ENCODE measurements at places on chromosomes 1 and 21.
A peak's percentile ranks its signal among the peaks of the same experiment; 100 is the strongest.

- DNase-seq, result no peak
These were observed 123.2 kb downstream of the LHX8 start for GRCh38 chr1:75257424-75257823.

- DNase-seq, result no peak
These were observed 42.6 kb downstream of the ADCY10 start for GRCh38 chr1:167871331-167871730.

DNA sequence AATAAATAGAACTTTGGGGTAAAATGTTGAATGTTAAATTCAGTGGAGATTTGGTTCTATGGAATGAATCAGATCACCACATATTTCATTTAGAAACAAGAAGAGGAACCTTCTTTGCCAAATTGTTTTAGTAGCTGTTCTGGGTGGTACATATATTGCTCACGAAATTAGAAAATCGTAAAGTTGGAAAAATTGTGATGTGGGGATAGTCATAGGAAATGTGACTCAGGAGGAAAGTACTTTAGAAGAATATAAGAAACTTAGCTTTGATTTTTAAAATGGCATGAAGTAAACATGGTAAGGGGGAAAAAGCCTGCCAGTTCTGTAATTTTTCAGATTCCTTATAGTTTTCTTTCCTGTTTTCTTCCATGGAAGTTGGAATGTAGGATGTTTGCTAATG, 27.4 kb downstream of the RRP15 start:
- DNase-seq, result no peak

GRCh38 chr21:26846036-26846931, 1.1 kb upstream of the ADAMTS1 start:
- no peak for DNase-seq

- DNase-seq, result no peak
These were observed 359.9 kb downstream of the SIPA1L2 start for GRCh38 chr1:232269988-232270387.

DNA sequence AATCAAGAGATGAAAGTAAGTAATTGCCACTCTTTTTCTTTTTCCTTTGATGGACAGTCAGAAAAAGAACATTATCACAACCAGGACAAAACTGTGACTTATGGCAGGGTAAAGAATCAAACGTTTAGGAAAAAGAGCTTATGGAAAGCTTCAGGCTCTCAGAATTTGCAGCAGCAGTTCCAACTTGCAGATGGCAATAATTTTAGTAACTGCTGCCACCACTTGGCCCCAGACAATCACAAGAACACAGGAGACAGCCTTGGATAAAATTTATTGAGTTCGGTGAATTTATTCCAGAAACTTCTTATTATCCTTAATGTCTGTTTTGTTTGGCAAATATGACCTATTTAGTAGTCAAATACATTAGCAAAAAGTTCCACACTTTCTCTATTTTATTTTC, 804.4 kb downstream of the BRINP3 start:
- no peak for DNase-seq

- DNase-seq, result no peak
These were observed 4.2 kb downstream of the MYOG start for GRCh38 chr1:203081465-203082230.

DNA sequence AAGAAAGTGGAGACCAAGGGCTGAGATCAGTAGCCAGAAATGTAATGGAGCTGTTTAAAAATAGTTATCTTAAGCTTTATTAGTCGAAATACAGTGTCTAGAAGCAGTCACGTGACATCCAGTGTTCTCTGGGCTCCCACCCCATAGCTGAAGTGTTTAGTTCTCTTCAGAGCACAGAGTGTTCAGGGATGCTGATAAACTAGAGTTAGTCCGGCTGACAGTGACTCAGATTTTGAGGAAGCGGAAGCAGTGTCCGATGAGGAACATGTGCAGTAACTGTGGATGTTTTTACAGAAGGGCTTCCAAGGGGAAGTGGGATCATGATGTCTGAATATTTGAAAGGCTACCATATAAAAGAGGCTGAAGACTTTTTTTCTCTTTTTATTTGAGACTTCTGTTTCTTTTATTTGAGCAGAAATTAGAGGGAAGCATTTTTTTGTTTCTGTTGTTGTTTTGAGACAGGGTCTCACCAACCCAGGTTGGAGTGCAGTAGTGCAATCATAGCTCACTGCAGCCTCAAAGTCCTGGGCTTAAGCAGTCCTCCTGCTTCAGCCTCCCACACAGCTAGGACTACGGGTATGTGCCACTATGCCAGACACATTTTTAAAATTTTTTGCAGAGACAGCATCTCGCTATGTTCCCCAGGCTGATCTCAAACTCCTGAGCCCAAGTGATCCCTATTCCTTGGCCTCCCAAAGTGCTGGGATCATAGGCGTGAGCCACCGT, 124.2 kb downstream of the GALNT2 start:
- DNase-seq, result no peak

DNA sequence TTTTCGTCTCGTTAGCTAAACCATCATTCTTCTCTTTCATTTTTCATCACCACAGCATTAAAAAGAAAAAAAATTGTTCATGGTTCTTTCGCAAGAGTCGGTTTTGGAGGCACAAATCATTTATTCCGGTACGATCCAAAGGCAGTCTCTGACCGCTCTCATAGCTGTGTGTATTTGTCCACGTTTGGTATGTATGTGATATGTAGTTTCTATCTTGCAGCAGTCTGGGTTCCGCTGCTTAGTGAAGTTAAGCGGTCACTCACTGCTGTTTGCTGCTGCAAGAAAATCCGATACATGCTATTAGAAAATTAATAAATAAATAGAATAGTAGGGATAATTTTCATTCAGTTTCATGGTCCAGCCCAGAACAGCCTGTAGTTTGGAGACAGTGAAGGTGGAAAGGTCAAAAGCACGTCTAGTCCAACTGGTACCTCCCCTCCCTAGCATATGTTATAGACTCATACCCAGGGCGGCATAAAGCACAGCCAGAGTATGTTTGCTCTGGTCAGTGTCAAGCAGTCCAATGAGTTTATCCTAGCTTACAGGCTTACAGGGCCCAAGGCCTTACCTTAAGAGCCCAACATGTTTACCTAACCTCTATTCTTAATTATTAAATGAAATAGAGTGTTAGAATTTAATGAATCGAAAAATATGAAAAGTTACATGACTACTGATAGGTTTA, 2.5 kb downstream of the FMN2 start:
- DNase-seq, result no peak

GRCh38 chr1:26733982-26734381, 38.2 kb downstream of the ARID1A start:
- DNase-seq, result no peak

DNA sequence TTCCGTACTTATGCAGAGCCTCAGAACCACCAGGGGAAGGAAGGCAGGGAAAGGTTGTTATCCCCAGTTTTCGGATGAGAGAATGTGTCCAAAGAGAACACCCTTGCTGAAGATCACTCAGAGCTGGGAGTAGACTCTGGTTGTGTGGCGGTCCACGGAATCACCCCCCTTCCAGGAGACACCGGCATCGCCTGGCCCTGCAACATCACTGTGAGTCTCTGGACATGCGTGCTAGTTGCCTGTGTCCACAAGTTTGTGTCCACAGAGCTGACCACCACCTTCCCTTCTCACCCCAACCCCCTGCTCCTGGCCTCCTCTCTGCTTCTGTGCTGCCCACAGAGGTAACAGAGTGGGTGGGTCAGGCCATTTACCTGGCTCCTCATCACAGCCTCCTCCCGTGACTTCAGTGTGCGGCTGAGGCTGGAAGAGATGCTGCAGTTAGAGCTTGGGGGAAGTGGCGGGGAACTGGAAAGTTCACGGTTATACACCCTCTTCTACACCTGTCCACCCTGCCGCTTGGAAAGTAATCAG, 7.3 kb downstream of the MYBPH start:
- DNase-seq, result no peak

GRCh38 chr1:158572226-158572625, 1.8 kb upstream of the OR6P1 start:
- no peak for DNase-seq

DNA sequence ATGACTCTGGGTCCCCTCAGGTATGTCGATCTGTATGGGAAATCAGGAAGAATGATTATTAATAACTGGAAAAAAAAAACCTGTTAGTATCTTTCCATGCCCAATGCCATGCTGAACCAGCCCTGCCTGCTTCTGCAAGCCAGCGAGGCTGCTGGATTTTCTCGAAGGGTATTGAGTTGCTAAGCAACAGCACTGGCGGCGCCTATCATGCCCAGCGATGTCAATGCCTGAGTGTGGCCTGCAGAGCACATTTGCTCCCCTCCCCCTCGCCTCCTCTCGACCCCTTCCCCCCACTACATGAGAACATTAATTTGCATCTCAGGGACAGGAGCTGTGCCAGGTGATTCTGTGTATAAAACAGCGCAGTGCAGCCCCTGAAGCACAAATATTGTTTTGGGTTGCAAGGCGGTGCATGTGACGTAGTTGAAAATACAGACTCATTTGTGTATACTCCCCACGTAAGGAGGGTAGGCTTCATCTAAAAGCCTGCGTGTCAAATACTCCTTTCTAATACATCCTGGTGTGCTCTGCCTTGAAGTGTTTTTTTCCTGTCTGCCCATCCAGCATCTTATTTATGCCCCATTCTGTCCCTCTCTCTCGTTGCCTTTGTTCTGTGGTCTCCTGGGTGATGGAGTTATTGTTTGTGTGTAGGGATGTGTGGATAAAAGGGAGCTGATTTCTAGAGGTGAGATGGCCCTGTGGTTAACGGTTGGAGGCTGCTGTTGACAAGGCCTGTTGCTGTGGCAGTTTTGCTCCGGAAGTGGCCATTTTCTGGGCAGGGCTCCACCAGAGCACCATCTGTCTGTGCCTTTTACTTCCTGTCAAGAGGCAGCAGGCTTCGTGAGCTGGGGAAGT, 32.7 kb upstream of the ATP5PO start:
- peak; percentile 61 for DNase-seq

GRCh38 chr1:112628516-112628915, 8.9 kb downstream of the CAPZA1 start:
- no peak for DNase-seq

- DNase-seq, result no peak
These were observed 144.6 kb downstream of the LRIG2 start for GRCh38 chr1:113217447-113218208.

- no peak for DNase-seq
These were observed 59.9 kb downstream of the JAK1 start for GRCh38 chr1:64906447-64906846.

DNA sequence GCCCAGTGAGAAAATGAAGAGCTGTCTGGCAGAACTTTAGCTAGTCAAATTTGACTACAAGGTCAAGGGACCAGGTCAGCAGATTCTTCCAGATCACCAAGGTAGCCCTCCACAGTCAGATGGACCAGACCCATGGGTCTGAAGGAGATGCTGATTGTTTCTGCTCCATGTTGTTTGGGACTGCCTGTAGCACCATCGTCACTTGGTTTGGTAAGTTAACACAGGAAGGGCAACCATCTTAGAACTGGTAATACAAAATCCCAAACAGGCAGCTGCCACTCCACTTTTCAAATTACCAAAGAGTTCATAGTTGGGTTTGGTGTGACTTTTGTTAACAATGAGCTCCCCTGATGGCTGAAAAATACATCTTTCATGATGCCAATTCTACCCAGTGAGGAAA, 9.0 kb downstream of the ITPKB start:
- DNase-seq, result no peak

DNA sequence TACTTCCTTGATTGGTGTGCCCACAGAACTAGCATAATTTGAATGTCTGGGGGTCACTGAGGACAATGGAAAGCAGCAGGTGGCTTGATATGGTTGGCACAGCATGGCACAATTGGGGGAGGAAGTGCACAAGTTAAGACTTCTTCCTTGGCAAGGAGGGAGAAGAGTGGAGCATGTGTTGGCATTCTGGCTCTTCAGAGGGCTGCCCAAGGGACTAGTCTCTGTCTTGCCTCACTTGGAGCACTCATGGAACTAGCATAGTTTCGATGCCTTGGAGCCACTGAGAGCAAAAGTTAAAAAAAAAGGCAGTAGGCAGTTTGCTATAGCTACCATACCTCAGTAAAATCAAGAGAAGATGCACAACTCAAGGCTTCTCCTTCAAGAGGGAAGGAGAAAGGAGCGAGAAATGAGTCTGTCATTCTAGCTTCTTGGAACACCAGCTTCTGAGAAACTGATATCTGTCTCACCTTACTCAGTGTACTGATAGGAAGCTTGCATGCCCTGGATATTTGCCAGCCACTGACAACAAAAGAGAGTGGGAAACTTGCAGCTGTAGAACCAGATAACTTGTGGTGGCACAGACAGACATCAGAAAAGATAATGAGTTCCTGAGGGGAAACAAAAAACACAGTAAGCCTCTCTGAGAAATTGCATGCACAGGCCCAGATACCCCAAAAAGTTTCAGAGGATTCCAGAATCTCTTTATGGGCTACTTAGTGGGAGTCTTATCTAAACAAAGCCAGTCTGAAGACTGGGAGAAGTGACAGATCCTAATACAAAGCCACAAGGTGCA, 207.5 kb upstream of the SAMSN1 start:
- DNase-seq, result no peak

DNA sequence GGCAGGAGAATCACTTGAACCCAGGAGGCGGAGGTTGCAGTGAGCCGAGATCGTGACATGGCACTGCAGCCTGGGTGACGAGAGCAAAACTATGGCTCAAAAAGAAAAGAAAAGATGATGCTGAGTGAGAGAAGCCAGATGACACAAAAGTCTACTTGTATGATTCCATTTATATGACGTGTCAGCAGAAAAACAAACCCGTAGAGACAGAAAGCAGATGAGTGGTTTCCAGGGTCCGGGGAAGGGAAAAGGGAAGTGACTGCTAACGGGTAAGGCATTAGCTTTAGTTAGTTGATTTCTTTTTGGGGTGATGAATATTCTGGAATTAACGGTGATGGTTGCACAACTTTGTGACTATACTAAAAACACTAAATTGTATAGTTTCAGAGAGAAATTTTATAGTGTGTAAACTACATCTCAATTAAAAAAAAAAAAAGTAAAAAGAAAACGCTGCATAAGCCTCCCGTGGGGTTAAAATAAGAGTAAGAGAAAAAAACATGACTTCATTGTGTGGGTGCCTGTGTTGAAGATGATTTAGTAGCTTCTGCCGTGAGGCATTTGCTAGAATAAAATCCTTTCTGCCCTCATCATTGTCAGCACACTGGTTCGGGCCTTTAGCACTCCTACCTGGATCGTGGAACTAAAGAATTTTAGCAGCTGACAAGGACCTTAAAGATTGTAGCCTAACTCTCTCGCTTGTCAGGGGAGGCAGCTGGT, 24.7 kb upstream of the ATP5PO start:
- no peak for DNase-seq

DNA sequence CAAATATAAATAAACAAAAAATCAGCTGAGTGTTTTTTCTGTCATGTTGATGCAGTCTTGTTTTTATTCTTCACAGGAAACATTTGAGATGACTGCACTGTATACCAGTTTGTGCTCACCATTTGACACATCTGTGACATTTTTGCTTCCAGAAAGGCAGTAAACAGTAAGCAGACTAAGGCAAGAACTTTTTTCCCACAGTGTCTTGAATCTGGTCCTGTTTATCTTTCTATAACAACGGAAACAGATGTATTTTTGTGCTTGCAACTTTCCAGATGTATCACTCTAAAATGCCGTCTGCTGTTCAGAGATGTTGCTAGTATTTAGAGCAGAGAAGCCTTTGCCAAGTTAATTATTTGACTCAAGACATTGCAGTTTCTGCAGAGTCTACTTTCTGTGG, 105.5 kb downstream of the ZC3H11B start:
- DNase-seq, result no peak

Data from activated T-cell treated with anti-CD3 and anti-CD28 coated beads, Interleukin-2, amount 50 U/mL, for 4 hours (primary cell).